ENCODE measurements at places on chromosomes 12 and 14.

GRCh38 chr14:44720707-44721106, 213.6 kb upstream of the FSCB start:
- DNase-seq = no peak

DNA sequence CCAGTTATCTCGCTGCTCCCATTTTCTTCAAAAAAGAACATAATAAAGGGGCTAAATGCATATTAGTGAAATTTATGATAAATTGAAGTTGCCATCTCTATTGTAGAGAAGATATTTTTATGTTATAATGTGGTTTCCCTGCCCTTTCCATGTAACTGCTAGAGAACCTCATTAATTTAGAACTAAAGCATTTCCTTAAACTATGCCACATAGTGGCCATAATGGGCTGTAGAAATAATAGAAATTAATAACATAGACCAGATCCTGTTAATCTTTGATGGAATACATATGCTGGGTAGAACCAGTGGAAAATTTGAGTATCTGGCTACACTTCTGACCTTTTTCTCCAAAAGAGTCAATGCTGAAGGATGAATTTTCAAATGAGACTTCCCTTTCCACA, 376.7 kb downstream of the PDZRN4 start:
- DNase-seq = no peak

- peak; percentile 39 for DNase-seq
Measured at GRCh38 chr12:27652174-27652763, 44.0 kb upstream of the REP15 start.

DNA sequence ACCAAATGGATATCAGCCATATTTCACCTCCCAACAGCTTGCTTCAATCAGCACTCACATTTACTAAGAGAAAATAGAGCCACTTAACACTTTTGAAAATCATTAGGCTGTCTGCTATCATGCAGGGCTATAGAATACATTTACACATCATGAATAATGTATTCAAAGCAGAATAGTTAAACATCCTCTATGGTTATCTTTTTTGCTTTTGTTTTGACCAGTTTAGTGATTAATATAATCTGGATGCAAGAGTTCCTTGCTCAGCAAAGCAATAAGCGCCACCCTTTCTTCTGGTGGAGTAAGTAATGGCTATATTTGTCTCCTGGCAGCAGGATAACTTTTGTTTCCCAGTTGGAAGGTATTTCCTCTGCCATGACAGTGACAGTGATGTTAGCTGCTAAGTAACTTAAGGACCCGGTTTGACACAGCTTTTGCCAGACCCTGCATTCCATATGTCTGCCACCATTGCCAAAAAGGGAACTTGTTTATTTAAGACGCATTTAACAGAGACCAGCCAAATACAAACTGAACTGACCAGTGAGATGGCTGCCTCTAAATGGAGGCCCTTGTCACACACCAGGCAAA, 70.3 kb upstream of the NR2C1 start:
- DNase-seq = no peak

GRCh38 chr12:11555743-11556625, 93.5 kb upstream of the ETV6 start:
- peak; percentile 76 for DNase-seq

- no peak for DNase-seq
Measured at GRCh38 chr14:61256826-61257468, 24.2 kb downstream of the TMEM30B start.

GRCh38 chr14:91373591-91374254, 43.9 kb downstream of the CCDC88C start:
- peak; percentile 90 for DNase-seq

DNA sequence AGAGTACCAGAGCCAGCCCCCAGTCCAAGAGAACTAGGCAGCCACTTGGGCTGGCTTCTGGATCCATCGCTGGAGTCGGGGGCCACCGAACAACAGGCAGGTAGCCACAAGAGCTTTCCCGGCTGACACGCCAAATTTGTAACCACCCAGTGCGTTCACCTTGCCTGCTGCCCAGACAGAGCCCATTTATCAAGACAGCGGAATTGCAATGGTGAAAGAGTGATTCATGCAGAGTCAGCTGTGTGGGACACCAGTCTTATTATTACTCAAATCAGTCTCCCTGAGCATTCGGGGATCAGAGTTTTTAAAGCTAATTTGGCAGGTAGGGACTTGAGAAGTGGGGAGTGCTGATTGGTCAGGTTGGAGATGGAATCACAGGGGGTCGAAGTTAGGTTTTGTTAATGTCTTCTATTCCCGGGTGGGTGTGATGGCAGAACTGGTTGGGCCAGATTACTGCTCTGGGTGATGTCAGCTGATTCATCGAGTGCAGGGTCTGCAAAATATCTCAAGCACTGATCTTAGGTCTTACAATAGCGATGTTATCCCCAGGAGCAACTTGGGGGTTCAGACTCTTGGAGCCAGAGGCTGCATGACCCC, 64.3 kb downstream of the PDE6H start:
- DNase-seq = no peak

- DNase-seq = peak; percentile 51
Measured at GRCh38 chr12:38921025-38921677, 15.8 kb upstream of the CPNE8 start.

DNA sequence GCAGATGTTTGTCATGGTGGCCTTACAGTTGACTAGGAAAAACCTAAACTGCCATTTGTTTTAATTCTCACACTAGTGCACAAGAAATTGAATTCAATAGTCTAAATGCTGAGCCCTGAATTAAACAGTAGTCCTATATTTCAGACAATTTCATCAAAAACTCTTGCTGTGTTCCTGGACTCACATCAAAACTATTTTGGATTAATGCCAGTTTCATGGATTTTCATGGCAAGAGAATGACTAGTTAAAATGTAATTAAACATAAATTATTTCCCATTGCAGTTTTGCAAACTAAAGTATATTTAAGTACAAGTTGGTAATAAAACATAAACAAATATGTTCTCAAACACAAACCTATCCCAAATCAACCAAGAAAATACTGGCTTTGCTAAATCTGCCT, 468.0 kb upstream of the PRICKLE1 start:
- DNase-seq = no peak

GRCh38 chr12:130474599-130475269, 137.0 kb downstream of the PIWIL1 start:
- no peak for DNase-seq

DNA sequence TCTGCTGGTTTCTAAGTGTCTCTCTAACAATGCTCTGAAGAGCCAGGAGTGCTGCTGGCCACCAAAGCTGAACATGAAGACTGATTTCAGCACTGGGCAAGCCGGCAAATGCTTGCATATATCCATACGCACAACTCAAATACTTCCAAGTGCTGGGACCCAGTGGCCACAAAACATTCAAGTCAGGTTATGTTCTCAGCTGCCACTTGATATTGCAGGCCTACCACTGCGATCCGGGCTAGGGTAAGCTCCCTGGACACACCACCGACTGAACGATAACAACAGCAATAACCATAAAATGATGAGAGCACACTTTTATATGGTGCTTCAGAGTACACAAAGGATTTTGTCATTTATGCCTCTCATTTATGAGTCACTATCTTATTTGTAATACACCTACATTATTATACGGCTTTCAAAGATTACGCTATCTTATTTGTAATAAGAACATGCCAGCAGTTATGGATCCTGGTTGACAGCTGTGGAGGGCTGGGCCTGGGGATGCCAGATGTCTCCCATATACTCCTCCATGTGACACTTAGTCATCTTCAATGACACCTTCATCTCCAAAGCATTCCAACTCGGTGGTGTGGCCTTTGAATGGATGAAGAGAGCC, 35.5 kb downstream of the CRACR2A start:
- no peak for DNase-seq

DNA sequence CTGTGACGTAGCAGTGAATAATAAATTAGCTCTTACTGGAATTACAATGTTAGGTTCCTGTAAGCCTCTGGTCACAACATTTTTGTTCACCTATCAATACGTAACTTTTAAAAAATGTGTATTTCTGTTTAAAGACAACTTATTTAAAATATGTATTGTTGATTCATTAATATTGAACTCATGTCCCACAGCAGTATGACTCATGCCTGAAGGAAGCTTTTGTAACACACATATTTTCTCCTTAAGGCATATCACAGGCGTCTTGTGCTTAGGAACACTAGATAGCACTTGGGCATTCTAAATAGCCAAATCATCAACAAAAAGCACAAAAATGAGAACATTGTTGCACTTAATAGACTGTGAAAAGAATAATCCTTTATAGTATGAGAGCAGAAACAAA, 92.5 kb downstream of the GPHN start:
- DNase-seq = no peak

- no peak for DNase-seq
Measured at GRCh38 chr12:11875414-11875935, 195.3 kb upstream of the BCL2L14 start.

GRCh38 chr14:89178800-89179535, 238.1 kb downstream of the FOXN3 start:
- no peak for DNase-seq

- DNase-seq = no peak
Measured at GRCh38 chr12:27576667-27577347, 52.8 kb downstream of the PPFIBP1 start.

- no peak for DNase-seq
Measured at GRCh38 chr12:6355491-6356373, 13.9 kb upstream of the TNFRSF1A start.

GRCh38 chr14:50095895-50096294, 20.5 kb downstream of the VCPKMT start:
- DNase-seq = no peak

- no peak for DNase-seq
Measured at GRCh38 chr12:132279184-132279889, 50.1 kb downstream of the GALNT9 start.

DNA sequence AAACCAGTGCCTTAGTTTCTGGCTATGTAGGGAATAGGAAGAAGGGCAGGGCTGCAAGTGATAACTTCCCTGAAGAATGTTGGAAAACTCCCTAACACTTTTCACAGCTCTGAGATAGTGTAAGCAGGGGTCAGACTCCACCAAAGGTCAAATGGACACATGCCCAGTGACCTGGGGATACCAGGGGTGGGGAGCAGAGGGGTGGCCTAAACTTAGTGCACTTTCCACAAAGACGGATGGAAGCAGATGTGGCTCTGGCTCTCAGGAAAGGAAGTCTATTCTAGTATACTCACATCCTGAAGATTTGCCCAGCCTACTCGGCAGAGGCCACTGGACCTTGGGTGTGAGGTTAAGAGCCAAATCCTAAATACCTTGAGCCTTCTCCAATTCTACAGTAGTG, 285.8 kb downstream of the NUAK1 start:
- DNase-seq = no peak

- DNase-seq = no peak
Measured at GRCh38 chr14:103401223-103402214, 16.3 kb downstream of the MARK3 start.

- DNase-seq = no peak
Measured at GRCh38 chr12:121513464-121514183, 67.2 kb downstream of the KDM2B start.

DNA sequence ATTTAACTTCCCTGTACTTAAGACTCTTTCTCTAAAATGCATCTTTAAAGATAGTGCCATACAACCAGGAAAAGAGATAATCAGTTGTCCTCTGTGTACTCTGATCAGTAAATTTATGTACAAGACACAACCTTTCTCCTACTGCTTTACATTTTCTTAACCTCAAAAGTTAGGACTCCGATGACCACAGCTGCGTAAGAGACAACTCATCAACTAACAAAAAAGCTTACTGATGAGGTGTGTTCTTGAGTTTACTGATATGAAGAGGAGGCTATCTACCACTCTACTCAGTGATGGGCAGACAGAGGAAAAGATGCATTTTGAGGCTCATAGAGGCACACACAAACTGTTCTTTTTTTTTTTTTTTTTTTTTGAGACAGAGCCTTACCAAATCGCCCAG, 71.4 kb upstream of the HIF1A start:
- DNase-seq = no peak

DNA sequence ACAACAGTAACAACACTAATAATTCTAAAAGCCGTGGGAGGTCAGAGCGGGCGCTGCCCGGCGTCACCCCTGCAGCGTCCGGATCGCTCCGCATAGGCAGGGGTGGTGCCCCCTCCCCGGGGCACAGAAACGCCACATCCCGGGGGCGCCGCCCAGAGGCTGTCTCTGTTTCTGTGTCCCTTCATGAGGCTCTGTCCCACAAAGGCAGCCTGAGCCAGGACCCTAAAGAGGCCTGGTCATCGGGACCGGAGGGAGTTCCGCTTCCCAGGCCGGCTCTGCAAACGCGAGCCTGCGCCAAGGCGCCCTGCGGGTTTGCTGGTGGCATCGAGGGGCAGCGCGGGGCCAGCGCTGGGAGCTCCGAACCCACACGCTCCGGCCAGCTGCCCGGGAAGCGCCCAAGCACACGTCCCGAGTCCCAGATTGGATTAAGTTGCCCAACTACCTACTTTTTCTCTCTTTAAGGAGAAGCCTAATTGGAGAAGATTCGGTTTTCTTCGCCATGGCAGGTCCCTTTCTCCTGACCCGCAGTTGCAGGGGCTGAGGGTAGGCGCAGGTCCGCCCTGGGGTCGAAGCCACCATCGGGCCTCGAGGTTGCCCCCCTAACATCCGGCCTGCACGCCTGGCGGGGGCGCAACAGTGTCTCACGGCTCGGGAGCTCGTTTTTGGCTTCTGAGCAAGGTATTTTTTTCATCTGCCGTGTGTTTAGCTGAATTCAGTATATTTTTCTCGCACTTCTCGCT, 421.7 kb downstream of the VRK1 start:
- DNase-seq = peak; percentile 10

GRCh38 chr12:85273381-85274314, 6.4 kb upstream of the ALX1 start:
- no peak for DNase-seq

- DNase-seq = no peak
Measured at GRCh38 chr12:108101605-108102175, 27.4 kb upstream of the WSCD2 start.

GRCh38 chr12:93358058-93358457, 19.7 kb upstream of the NUDT4 start:
- no peak for DNase-seq

- no peak for DNase-seq
Measured at GRCh38 chr14:97916100-97916499, 1118.9 kb downstream of the VRK1 start.

DNA sequence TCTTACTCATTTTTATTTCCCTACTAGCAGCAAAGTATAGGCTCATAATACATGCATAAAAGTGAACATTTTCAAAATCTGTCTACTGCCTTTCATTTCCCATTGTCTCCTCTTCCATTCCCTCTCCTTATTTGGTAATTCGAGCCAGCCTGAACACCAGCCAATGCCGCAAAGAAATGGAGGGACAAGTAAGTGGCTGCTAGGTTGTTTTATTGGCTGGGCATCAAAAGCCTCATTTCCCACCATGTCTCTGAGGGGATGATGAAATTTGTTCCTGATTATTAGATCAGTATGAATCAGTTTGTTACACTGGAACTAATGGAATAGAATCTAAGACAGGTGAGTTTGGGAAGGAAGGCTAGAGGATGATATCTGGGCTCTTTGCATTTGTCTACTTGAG, 143.5 kb downstream of the KCNA5 start:
- DNase-seq = no peak

GRCh38 chr12:117792471-117792870, 176.3 kb downstream of the KSR2 start:
- DNase-seq = no peak

GRCh38 chr14:94450722-94451090, 1.9 kb downstream of the SERPINA11 start:
- no peak for DNase-seq

GRCh38 chr14:53493320-53493719, 340.2 kb upstream of the DDHD1 start:
- no peak for DNase-seq

Measured in T-helper 2 cell (primary cell).